ENCODE measurements at places on chromosomes 5 and 9.

GRCh38 chr9:36911601-36912412 is 122.3 kb downstream of the PAX5 start:
- no peak for DNase-seq

DNA sequence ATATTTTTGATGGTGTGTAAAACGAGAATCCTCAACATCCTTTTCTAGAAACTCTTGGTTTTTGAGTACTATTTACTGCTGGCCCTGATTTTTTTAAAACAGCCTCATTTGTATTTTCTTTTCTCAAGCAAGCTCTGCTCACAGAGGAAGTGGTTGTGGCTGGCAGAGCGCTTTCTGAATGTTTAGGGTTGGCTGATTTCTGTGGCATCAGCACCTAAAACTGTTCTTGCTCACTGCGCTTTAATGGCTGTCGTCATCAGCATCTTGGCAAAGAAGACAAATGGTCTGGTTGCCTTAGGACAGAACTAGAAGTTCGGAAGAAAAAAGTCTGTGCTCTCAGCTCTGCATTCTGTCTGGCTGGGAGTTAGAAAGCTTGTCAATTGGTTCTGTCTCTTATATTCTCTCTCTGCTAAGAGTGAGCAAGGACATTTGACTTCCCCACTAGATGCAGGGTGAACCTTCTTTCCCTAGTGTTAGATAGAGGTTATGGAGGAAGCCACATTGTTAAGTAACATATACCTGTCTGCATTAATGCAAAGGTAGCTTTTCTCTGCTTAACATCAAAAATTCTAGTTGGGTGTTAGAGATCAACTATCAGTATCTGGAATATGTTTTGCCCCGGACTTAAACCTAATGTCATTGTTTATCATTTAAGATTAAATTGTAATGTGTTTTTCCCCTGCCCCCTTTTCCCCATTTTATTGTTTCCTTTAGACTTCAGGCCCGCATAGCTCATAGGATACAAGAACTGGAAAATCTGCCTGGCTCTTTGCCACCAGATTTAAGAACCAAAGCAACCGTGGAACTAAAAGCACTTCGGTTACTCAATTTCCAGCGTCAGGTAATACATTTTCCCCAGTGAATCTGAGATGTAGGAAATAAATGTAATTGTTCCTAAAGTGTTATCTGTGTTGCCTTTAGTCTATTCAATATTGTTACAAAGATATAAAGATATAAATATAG is 39.0 kb downstream of the SMARCA2 start:
- no peak for DNase-seq

- no peak for DNase-seq
Observed at GRCh38 chr5:173640156-173640804, 23.8 kb upstream of the BOD1 start.

GRCh38 chr5:171420431-171421241 is 1.2 kb downstream of the FGF18 start:
- DNase-seq = no peak

GRCh38 chr9:133589454-133590227 is 19.5 kb downstream of the FAM163B start:
- DNase-seq = peak; percentile 32

- no peak for DNase-seq
Observed at GRCh38 chr5:38651806-38652205, 95.4 kb upstream of the LIFR start.

DNA sequence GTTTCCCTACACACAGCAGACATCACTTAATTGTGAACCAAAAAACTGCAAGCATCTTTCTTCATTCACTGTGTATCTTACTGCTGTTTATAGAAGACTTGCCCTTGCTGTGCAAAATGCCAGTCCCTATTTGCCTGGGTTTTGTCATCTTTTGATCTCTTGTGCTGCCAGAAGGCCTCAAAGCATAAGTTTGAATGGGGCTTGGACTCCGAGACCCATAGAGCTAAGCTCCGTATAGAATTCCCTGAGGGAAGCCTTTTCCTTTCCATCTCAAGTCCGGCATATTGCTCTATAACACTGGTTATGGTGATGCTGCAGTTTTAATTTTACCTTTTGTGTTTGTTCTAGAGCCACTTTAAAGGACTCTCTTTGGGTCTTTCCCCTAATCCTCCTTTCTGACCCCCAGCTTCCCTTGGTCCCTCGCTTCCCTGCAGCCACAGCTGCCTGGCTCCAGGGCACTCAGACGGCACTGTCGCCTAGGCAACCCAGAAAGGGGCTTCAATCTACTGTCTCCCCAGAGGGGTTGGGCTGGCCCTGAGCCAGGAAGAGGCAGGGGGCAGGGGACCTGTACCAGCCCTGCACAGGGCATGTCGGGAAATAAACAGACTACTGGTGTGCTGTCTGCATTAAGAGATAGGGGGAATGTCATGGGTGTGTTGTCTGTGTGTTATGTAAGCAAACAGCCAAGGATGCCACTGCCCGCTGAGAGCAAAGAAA is 73.4 kb upstream of the MELK start:
- DNase-seq = no peak

- no peak for DNase-seq
Observed at GRCh38 chr5:91357806-91358205, 25.3 kb downstream of the ARRDC3 start.

DNA sequence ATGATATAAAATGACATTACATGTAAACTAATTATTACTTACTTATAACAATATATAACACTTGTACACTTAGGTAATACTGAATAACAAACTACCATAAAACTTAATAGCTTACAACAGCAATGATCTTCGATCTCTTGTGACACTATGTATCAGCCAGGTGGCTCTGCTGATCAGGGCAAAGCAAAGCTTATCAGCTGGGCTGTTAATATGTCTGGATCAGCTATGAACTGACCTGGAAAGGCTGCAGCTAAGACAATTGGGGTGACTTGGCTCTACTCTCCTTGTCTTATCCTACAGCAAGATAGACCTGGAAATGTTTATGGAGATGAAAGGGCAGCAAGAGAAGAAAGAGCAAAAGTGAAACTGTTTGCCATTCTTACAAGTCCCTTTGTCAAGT is 511.3 kb downstream of the TLR4 start:
- DNase-seq = no peak

DNA sequence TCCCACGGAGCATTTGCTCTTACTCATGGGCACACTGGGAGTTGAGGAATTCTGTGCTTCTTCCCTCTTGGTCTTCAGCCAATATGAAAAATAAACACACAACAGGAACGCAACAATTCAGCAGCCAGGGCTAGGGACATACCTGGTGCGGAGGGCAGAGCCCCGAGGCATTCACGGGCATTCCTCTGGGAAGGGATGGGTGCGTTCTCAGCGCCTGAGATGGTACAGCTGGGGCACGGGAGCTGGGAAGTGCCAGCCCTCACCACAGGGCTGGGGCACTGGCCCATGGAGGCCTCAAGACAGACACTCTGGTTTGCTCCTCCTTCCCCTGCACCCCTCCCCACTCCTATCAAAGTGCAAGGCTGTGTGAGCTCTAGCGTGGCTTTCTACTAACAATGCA is 2.1 kb downstream of the SLC6A3 start:
- DNase-seq = no peak

GRCh38 chr5:176728831-176729251 is 81.5 kb upstream of the UNC5A start:
- DNase-seq = no peak

GRCh38 chr9:33939924-33940874 is 108.5 kb downstream of the UBAP2 start:
- DNase-seq = no peak

Data from activated CD4-positive, CD25-positive, alpha-beta regulatory T cell (primary cell).